ENCODE measurements at places on chromosomes 5 and 9.

DNA sequence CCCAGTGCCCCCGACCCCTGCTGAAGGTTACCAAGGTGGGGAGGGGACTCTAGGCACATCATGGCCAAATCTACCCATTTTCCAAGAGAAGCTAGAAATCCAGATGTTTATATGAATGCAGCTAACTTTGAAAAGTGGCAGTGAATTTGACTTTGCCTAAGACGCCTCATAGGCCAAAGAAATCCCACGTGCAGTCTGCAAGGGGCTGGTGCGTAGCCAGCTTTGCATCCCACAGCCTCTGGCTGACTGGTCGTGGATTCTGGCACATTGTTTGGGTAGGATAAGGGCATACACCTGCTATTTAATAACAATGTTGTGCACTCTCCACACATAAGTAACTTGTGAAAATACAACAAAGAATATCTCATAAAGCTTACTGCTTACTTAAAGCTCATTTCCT lies 3.5 kb upstream of the GADD45G start:
- no peak for DNase-seq

DNA sequence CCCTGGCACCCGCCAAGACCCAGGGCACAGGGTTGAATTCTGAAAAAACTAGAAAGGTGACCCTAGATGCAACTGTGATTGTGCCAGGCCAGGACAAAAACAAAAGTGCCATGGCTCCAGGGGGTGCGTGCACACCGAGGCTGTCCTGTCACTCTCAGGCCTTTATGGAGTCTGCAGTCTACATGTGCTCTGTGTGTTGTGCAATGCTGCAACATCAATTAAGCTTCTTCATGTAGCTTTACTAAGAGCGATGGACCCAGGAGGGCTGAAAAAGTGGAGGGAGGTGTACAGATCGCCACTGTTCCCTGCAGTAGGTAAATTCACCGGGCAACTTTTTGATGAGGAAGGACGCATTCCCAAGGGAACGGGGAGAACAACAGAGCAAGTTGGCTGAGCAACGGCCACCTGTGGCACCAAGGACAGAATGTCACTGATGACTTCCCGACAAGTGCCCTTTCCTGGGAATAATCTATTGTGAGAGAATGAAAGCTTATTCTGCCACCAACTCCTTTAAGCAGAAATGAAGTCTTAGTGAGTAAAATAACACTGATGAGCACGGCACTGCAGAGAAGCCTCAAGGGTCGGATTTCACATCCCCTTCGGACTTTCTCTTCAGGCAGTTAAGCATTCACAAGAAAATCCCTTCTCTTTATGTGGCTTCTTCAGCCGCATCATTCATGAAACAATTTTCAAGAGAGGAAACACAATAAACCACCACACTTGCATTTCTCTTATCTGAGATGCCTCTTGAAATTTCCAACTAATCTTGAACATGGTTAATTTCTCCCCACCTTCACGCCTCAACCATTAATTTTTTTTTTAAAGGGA lies 149.6 kb downstream of the DROSHA start:
- no peak for DNase-seq

DNA sequence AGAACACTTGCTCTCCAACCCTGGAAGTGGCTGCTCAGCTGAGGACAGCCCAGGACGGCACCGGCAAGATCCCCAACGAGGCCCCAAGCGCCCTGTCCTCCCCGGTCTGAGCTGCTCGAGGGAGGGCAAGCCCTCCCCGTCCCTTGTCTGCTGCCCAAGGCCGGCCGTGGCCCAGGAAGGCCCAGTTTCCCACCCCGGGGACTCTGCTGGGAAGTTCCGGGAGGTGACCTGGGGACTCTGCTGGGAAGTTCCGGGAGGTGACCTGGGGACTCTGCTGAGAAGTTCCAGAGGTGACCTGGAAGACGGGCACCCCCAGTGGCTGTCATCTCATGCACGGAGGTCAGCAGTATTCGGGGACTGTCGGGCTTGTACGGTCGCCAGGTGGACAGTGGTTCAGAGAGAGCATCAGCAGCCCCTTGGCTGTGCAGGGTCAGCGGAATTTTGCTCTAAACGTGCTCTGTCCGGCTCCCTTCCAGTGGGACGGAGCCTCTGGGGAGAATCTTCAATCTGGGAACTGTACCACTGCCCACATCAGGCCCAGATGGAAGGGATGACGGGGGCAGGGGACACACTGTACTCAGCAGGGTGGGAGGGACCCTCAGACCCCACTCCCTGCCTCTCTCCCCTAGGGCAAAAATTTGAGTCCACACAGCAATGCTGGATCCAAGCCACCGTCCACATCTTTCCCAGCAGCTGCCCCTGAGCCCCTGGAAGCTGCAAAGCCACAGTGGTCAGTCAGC lies 7.2 kb downstream of the NACC2 start:
- DNase-seq: no peak

GRCh38 chr9:6880626-6881025 lies 122.9 kb downstream of the KDM4C start:
- no peak for DNase-seq

DNA sequence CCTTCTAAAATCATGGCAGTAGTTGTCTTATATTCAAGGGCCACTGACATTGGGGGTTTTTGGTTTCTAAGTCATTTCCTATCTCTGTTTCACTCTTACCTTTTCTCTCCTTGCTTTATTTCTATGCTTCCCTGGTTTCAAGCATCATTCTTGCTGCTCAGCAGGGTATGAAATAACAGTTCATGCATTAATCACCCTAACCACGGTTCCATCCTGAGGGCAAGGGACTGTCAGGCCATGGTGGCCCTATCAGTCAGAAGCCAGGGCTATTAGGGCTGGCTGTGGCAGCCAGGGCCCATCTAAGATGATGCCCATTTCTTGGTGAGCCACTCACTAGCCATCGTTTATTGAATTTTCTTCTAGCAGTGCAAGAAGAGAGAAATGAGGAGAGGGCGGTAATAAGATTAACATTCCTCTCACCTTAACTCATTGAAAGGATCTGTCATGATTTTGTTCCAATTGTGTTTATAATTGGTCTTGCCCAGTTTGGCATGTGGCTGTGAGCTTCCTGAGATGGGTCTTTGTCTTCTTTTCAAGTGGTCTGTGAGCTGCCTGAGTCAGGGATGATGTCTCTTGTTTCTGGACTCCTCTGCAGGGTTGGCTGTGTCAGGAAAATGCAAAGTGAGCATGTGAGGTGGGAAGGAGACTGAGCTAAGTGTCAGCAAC lies 45.2 kb downstream of the CYSTM1 start:
- DNase-seq: peak; percentile 70

DNA sequence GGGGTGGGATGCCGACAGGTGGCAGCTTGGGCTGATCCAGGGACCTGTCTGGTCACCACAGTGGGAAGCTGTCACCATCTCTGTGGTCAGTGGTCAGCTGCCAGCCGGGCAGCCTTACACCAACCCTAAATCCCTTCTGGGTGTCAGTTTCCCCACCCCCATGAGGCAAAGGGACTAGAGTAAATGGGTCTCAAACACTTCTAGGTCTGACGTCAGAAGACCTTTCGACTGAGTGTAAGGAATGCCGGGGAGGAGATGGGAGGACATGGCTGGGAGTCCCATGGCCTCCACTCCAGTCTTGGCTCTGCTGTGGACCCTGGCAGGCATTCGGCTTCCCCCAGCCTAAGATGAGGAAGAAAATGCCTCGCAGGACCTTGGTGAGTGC lies 40.3 kb upstream of the SLC25A51 start:
- DNase-seq: no peak

DNA sequence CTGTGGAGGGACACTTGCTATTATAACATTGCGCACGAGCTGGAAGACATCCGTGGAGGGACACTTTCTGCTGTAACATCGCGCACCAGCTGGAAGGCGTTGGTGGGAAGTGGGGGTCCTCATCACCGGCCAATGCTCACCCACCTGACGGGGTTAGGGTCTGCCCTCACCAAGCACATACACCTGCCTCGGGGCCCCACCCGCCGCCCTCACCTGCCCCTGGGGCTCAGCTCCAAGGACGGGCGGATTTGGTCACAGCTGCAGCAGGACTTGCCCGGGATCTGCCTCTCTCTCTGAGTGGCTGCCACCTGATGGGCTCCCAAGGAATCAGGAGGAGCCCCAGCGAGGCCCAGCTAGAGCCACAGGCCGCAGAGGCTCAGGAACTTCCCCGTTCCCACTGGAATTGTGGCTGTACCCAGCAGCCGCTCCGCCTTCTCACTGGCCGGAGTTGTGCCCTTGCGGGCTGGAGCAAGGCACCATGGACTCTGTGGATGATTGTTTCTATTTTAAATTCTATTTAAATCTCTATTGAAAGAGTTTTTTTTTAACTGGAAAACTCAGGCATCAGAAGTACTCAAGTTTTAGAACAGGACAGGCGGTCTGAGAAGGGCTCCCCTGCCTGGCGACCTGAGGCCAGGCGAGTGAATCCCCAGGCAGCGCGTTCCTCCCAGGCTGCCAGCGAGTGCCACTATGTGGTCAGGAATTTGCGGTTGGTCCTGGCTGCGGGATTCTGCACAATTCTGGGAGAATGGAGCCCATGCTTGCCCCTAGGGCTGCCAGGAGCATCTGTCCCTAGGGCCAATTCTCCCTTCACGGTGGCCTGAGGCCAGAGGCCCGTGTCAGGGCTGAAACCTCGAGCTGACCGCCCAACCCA lies 38.9 kb upstream of the SLC6A3 start:
- no peak for DNase-seq

GRCh38 chr5:171825051-171825450 lies 39.4 kb downstream of the SMIM23 start:
- DNase-seq: peak; percentile 45

DNA sequence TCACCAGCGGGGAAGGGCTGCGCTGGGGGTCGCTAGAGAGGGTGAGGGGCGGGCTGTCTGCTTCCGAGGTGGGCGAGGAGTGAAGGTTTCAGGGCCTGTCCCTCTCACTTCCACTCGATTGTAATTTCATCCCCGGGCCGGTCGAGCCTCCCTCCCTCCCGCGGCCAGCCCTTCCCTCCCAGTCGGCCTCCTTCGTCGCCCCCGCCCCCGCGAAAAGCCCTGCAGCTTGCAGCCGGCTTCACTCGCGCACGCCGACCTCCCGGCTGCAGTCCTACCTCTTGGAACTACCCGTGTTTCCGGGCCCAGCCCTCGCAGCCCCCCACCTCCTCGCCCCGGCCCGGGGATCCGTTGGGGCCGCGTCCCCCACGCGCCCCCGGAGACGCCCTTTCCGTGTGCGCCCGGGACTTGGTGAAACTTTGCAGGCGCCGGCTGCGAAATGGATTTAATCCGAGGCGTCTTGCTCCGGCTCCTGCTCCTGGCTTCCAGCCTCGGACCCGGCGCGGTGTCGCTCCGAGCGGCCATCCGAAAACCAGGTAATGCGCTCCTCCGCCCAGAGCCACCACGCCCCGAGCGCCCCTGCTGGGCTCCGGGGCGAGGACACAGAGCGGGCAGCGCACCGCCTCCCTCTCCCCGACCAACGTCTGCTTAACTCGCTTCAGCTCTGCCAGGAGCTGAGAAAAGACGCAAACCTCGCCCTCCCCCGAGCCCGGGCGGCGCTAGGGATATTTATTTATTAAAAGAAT lies at the start of gene EGFLAM:
EGFLAM (plus strand) TSS at position 241 of the 743 bp plus-strand sequence; CDS start at position 437, 196 bp downstream.
- no peak for DNase-seq

DNA sequence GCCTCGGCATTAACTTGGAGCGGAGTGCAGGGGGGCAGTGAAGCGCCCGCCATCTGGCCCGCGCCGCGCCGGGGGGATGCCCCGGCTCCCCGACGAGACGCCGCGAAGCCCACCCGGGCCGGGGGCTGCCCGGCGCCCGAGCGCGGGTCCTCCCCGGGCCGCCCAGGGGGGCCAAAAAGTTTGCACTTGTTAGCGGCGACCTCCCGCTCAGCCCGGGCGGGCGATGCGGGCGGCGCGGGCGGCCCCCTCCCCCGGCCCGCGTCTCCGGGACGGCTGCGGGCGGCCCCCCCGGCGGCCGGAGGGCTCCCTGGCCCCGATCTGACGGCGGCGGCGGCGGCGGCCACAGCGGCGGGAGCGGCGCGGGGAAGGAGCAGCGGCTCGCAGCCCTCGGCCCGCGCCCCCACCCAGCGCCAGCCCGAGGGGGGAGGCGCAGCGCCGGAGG lies at the start of gene NTNG2:
NTNG2 (plus strand) TSS at position 316 of the 442 bp plus-strand sequence. CDS start 4,774 bp downstream, outside the sequence.
- no peak for DNase-seq

GRCh38 chr5:149846021-149846420 lies 98.6 kb downstream of the PDE6A start:
- DNase-seq: no peak

DNA sequence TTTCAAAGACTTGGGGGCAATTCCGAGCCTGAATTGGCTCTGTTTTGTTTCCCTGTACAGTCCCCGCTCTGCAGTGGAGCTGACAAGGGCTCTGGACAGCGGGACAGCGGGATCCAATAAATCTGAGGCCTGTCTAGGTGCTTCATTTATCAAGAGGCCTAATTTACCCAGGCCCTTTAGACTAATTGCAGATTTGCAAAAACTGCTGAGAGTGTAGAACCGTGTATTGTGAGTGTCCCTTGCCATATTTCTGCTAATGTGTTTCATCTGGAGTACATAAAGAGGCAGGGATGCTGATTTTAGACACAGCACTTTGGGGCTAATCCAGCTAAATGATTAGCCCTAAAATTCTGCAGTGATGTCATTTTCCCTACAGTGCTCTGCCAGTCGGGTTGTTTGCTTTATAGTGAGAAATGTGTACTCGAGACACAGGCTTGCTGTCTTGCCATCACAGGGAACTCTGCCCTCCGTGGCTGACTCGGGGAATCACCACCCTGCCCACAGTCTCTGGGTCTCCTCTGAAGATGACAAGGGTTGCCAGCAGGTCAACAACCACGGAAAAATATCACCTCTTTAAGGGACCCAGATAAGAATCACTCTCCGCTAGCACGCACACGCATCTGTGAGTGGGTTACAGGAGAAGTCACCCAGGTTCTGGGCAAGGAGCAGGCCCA lies 592.0 kb downstream of the BNC2 start:
- DNase-seq: no peak

GRCh38 chr9:98522487-98522886 lies 186.2 kb downstream of the GABBR2 start:
- no peak for DNase-seq

DNA sequence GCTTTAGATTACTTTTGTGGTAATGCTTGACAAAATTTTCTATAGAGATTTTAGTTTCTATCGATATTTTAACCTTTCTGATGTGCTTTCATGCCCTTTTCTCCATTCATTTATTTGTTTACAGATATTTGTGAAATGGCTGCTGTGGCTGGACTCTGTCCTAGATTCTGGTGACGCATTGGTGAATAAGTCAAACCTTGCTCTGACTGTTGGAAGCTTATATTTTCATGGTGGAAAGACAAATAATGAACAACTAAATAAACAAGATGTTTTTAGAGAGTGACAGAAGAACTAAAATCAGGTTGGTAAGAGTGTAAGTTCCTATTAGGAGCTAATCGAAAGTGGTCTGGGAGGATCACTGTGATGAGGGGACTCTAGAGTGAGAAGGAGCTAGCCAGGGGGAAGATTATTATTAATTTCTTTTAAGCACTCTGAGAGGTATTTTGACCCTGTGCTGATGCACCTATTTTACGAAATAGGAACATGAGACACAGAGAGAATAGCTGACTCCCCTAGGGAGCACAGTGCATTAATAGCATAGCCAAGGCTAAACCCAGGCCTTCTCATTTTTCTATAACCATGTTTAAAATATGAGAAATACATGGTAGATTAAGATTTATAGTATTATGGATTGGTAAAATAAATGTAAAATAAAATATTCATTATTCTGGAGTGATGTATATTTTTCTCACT lies 411.9 kb upstream of the ARRDC3 start:
- DNase-seq: no peak

All from foreskin keratinocyte (primary cell).